CD4-positive, alpha-beta T cell treated with Interleukin-2 at 100 ng/mL for 4 hours (primary cell): ENCODE measurements at places on chromosomes 7 and 10.

DNA sequence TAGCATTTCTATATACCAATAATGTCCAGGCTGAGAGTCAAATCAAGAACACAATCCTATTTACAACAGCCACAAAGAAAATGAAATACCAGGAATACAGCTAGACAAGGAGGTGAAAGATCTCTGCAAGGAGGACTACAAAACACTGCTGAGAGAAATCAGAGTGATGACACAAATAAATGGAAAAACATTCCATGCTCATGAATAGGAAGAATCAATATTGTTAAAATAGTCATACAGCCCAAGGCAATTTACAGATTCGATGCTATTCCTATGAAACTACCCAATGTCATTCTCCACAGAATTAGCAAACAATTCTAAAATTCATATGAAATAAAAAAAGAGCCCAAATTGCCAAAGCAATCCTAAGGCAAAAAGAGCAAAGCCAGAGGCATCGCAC lies 116.8 kb upstream of the ZNF32 start:
- DNase-seq: no peak

- no peak for DNase-seq
These were observed 517.5 kb upstream of the GALNT17 start for GRCh38 chr7:70614237-70615045.

DNA sequence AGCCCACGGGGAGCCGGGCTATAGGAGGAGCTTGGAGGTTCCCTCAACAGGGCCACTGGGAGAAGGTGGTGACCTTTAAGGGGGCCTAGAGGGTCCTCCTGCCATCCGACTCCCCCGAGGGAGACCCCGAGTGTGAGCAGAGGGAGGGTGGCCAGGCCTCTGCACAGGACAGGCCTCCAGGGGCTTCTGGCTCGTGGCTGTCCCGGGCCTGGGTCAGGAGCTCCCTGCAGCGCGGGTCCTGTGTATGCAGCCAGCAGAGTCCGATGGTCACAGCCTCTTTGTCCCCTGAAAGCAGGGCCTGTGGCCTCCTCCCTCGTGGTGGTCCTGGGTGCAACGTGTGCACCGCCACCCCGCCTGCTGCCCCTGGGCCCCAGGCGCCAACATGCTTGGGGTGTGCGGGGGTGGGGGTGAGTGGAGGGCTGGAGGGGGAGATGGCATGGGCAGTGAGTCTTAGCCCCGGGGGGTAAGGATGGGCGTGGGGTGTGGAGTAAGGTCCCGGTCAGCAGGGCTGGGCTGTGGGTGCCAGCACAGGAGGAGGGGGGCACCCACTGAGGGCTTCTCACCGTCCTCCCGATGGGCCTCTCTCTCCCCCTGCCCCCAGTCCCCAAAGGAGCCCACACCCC lies 27.1 kb downstream of the UNCX start:
- no peak for DNase-seq

- no peak for DNase-seq
These were observed 1.2 kb downstream of the ZWINT start for GRCh38 chr10:56359837-56360236.

GRCh38 chr10:127743205-127743604 lies 6.2 kb downstream of the FOXI2 start:
- DNase-seq: no peak

DNA sequence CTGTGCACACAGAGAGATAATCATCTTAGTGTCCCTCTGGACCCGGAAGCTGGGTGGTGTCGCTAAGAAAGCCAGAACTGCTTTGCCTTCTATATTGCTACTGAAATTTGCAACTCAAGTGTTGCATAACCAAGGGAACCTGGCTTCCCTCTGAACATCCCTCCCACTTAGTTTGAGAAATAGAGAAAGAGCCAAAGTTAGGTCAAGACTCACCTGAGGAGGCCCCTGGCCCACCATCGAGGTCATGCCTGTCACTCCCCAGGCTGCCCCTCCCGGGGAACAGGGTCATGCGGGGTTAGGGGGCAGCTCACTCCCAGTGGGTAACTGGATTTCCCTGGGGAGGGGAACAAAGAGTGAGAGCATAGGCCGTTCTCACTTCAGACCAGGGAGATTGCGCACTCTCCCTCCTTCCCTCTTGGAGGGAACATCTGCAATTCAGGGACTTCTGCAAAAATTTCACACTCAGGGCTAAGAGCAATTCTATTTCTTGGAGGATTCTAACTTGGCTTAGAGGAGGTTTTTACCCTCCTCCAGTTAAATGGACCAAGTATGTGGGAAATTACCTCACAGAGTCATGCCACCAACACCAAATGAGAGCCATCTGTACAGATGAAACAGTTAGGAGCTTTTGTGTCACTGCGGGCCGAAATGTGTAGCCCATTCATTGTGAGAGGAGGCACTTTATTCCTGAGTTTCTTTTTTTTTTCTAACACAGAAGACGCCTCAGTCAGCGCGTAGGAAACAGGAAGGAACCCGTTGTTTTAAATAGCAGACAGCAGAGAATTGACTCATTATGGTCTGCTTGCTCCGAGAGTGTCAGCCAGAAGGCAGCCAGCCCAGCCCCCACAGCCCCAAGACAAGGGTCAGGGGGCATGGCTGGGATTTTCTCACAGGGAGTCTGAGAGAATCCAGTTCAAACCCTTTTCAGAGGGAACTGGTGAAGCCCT lies 221.3 kb downstream of the ARHGAP12 start:
- peak; percentile 17 for DNase-seq

DNA sequence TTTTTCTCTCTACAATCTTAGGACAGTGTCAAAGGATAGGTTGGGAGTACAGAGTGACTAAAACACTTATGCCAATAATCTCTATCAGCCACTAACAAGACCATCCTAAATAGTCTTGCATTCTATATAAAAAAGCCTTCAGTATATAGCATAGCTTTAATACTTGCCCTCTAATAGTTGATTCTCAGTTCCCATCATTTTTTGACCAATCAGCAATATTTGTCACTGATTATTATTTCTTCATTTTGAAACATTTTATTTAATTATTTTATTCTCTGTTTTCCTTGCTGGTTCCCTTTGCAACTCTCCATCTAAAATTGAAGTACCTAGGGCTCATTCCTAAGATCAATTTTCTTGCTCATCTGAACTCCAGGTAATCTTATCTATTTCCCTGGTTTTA lies 470.0 kb downstream of the MAGI2 start:
- DNase-seq: no peak

GRCh38 chr7:45563401-45563800 lies 10.8 kb upstream of the ADCY1 start:
- DNase-seq: no peak
